Frontal cortex (tissue), 4 donors: ENCODE measurements at places on chromosomes 4 and X. TPM values are rescaled to one million over a fixed set of nuclear protein-coding genes. Genes with fewer than 3 reads are reported as not detected.
A peak's percentile ranks its signal among the peaks of the same experiment; 100 is the strongest.

DNA sequence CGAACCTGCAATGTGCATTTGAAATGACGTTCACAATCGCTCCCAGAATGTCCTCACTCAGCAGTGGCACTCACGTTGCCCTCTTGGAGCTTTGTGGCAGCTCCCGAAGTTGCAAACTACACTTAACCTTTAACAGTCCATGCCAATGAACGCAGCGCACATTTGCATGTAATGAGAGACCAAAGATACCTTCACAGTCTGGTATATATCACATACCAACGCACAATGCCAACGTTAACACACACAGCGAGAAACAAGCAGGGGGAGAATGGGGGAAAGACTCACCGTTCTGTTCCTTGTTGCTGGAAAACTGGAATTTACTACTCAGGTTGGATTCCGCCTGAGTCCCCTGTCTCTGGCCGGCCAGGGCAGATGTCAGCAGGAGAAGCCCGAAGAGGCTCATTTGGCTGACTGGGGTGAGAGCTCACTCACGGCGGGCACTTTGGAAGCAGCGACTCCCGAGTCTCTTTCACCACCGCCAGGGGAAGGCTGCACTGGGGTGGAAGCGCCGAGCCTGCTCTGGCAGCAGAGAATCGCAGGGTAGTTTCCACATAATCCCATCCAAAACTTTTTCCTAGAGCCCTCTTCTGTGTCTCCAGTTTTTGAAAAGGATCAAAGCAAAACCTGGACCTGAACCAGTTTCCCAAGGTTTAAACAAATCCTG, 966 bp downstream of the PDGFC start:
- DNase-seq, result peak; percentile 24

DNA sequence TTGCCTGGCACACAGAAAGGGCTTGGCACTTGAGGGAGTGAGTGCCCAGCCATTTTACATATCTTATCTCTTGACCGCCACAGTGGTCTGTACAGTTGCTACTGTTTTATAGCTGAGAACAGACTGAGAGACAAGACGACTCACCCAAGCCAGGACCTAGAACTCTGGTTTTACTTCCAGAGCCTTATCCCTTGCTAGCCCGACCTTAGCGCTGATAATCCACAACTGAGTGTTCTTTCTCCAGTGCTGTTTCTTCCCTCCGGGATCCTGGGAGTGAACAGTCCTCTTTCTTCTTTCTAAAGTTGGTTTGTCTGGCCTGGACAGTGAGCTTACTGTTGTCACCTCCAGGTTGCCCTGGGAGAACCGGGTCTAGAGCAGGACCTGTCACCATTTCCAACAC, 52.5 kb upstream of the TADA2B start:
- DNase-seq, result no peak

Gene TCEAL4
- total RNA-seq, result 54.2 TPM

DNA sequence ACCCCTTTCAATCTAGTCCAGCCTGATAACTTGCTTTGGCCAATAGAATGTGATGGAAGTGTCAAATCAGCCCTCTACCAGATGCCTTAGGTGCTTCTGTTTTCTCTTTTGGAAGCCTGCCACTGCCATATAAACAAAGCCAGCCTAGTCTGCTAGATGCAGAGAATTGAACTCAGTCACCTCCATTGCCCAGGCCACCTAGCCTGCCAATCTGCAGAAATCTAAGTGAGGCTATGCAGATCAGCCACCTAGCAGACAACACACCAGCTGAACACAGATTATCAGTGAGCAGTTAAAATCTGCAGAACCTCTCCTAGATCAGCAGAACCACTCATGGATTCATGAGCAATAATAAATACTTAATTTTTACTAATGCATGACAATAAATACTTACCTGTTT, 1108.2 kb downstream of the PCDH18 start:
- no peak for DNase-seq

DNA sequence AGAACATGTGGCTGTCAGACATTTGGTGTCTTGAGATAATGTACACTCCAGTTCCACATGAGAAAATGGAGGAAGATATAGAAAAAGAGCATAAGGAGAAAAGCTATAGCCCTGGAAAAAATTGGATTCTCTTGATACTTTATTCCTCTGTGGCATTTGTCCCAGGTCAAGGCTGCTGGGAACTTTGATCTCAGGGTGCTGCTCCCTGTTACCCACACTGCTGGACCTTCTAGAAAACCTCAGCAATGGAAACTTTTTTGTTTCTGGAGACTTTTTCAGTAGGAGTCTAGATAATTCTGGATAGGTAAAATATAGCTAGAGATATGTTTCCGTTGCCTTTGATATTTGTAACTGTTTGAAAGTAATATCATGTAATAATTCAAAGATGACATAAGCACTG, 11.1 kb downstream of the ADH1C start:
- no peak for DNase-seq

Gene SHISA3
- under 0.01 TPM for total RNA-seq

- no peak for DNase-seq
Measured at GRCh38 chr4:183666088-183666487, 7.0 kb downstream of the TRAPPC11 start.

DNA sequence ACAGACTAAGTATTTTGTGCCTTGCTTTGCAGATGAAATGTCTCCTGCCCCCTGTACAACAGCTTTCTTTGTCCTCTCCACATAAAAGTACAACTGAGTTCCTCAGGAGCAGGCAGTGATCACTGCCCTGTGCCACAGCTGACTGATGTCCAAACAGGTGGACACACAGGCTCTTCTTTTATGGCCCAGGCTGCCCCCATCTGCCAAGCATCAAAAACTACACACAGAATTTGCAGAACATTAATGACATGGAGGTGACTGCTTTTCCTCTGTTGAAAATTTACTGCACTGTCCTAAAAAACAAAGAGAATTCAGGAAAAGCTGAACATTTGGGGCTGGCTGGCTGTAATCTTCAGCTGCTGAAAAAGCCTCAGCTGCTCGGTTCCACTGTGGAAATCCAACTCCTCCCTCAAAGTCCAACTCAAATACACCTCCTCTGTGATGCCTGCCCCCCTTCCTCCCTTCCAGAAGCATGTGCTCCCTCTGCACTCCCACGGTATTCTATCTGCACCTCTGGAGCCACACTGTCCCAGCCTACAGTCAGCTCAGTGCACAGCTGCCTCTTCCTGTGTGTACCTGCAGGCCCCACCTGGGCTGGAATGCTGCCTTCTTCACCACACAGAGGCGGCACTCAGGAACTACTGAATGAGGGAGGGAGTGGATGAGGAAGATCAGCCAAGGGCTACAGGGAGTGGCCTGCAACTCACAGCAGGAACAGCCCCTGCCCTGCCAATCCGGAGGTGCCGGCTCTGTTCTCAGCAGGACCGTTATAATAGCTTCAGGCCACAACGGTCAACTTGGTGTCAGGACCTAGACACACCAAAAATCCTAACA, 10.3 kb downstream of the AFAP1 start:
- no peak for DNase-seq

DNA sequence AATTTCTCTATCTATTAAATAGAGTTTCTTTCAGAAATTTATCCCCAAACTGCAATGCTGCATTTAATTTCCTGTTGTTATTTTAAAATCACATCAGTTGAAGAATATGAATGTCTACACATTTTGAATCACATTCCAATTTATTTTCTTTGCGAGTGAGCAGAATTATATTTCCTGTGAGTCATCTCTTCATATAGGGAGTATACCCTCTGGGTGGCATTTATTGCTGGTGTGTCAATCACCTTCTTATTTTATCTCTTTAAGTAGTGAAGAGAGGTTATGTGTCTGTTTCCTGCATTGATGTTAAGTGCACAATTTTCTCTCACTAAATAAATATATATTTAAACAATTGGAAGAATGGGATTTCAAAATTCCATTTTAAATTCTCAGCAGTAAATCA, 511.0 kb upstream of the ATOH1 start:
- no peak for DNase-seq

- no peak for DNase-seq
Measured at GRCh38 chr4:75973766-75974165, 17.0 kb downstream of the SDAD1 start.
